ENCODE measurements at places on chromosomes 1 and 21. TPM values are rescaled to one million over a fixed set of nuclear protein-coding genes. Genes with fewer than 3 reads are reported as not detected.

DNA sequence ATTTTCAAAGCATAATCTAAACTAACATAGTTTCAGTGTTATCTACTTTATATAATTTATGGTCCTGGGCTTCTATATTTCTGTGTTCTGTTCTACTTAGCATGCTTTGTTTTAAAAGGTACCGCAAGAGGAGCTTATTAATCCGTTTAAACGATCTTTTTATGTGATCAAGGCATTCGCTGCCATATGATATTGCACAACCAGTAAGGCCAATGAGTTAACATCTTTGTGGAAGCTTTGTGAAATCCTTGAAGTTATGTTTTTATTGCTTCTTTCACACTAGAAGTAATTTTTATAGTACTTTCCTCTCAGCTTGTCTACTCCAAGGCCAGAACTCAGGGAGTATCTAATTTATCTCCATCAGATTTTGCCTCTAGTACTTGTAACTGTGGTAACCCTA lies 8.9 kb downstream of the LRRC8C start:
- H3K4me1 ChIP-seq, result peaks cover 34% of the 10 kb centered on the region
- H3K36me3 ChIP-seq, result no peaks in the 10 kb centered on the region
- H3K27ac ChIP-seq, result no peak overlapping the region
- no peak overlapping the region for H3K4me3 ChIP-seq

The RBM11 gene
- total RNA-seq, result not detected

GRCh38 chr1:230068952-230069684 lies 2.1 kb downstream of the GALNT2 start:
- H3K27ac ChIP-seq, result no peak overlapping the region
- H3K36me3 ChIP-seq, result no peaks in the 10 kb centered on the region
- DNase-seq, result no peak
- no peaks in the 10 kb centered on the region for H3K27me3 ChIP-seq
- peaks cover 11% of the 10 kb centered on the region for H3K4me1 ChIP-seq
- H3K4me3 ChIP-seq, result no peak overlapping the region

The GRHL3 gene
- not detected for total RNA-seq

The TSTD1 gene
- total RNA-seq, result 12.5 TPM

GRCh38 chr21:40200126-40200525 lies 332.9 kb downstream of the PCP4 start:
- H3K4me1 ChIP-seq, result no peaks in the 10 kb centered on the region
- no peaks in the 10 kb centered on the region for H3K36me3 ChIP-seq
- no peak for DNase-seq

DNA sequence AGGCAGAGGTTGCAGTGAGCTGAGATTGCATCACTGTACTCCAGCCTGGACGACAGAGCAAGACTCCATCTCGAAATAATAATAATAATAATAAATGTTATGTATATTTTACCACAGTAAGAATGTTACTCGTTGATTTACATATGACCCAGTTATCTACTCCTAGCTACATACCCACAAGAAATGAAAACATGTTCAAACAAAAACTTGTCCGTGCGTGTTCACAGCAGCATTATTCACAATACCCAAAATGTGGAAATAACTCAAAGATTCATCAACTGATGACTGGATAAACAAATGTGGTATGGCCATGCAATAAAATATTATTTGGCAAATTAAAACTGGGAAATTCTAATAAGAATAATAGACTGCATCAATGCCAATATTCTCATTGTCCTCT lies 31.7 kb upstream of the ENSA start:
- no peak overlapping the region for H3K27ac ChIP-seq
- H3K4me1 ChIP-seq, result no peaks in the 10 kb centered on the region
- no peak for DNase-seq
- H3K27me3 ChIP-seq, result no peaks in the 10 kb centered on the region
- peaks cover 8% of the 10 kb centered on the region for H3K36me3 ChIP-seq
- H3K4me3 ChIP-seq, result no peak overlapping the region

DNA sequence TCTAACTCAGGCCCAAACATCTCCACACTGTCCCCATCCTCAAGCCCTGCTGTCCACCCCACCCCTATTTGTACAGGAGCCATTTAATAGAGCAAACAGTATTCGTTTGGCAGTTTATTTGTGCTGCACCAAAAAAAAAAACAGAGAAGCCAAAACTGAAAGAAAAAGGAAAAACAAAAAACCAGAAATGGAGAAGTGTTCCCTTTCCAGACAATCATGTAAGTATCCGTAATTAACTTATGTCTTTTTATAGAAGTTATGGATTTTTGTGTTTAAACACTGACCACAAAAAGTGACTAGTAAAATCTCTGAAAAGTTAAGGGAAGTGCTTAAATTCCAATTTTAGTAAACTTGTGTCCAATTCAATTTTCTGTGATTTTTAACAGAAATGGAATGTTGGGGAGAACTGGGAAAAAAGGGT lies 40.4 kb upstream of the ZBTB18 start:
- H3K4me3 ChIP-seq, result no peak overlapping the region
- no peak overlapping the region for H3K27ac ChIP-seq
- no peaks in the 10 kb centered on the region for H3K36me3 ChIP-seq
- peaks cover 24% of the 10 kb centered on the region for H3K4me1 ChIP-seq
- no peak for DNase-seq

The DEPDC1 gene
- 30.4 TPM for total RNA-seq

The FABP3 gene
- total RNA-seq, result 0.84 TPM

The B3GALT5 gene
- not detected for total RNA-seq

- no peak overlapping the region for H3K4me3 ChIP-seq
- H3K4me1 ChIP-seq, result peaks cover 3% of the 10 kb centered on the region
- no peaks in the 10 kb centered on the region for H3K27me3 ChIP-seq
- no peaks in the 10 kb centered on the region for H3K36me3 ChIP-seq
These were observed 26.3 kb upstream of the BCAR3 start for GRCh38 chr1:93707956-93708355.

DNA sequence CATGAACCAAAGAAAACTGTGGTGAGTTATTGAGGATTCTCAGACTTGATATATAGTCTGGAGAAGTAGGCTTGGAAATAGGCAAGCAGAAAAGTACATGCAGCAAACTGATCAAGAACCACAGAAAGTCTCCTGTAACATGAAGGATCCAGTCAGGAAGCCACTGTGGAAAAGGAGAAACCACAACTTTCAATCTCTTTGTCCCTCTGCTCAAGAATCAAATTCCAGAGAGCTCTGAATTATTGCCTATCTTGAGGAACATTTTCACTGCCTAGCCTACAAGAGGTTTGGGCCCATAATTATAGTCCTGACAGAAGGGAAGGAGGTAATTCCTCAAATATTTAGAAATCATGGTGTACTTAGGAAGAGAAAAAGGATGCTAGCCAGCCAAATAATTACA lies 43.0 kb upstream of the ADAMTS1 start:
- no peaks in the 10 kb centered on the region for H3K4me1 ChIP-seq
- no peak for DNase-seq
- no peak overlapping the region for H3K4me3 ChIP-seq

DNA sequence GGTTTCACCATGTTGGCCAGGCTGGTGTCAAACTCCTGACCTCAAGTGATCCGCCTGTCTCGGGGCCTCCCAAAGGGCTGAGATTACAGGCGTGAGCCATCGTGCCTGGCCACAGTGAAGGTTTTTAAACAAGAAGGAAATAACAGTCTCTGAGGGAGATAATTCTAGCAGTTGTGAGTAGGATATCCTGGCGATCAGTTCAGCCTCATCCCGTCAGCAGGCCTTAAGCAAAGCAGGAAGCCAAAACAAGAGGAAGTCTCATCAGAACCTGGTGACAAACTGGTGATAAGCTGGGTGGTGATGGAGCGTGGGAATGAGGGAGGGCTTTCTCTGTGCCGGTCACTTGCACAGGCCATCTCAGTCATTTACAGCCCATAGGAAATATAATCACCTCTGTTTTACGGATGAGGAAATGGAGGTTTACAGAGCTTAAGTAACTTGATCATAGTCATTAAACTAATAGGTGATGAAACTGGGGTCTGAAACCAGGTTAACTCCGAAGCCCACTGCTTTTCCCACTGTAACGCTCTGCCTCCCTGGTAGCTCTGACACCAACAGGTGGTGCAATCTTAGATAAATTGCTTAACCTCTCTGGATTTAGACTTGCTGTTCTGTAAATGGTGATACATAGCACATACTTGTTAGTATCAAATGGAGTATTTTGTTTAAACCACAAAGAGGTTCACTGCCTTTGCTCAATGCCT lies 40.8 kb upstream of the A3GALT2 start:
- H3K36me3 ChIP-seq, result no peaks in the 10 kb centered on the region
- no peaks in the 10 kb centered on the region for H3K27me3 ChIP-seq
- H3K4me3 ChIP-seq, result no peak overlapping the region
- no peak overlapping the region for H3K27ac ChIP-seq
- DNase-seq, result peak; percentile 18
- H3K4me1 ChIP-seq, result peaks cover 5% of the 10 kb centered on the region

DNA sequence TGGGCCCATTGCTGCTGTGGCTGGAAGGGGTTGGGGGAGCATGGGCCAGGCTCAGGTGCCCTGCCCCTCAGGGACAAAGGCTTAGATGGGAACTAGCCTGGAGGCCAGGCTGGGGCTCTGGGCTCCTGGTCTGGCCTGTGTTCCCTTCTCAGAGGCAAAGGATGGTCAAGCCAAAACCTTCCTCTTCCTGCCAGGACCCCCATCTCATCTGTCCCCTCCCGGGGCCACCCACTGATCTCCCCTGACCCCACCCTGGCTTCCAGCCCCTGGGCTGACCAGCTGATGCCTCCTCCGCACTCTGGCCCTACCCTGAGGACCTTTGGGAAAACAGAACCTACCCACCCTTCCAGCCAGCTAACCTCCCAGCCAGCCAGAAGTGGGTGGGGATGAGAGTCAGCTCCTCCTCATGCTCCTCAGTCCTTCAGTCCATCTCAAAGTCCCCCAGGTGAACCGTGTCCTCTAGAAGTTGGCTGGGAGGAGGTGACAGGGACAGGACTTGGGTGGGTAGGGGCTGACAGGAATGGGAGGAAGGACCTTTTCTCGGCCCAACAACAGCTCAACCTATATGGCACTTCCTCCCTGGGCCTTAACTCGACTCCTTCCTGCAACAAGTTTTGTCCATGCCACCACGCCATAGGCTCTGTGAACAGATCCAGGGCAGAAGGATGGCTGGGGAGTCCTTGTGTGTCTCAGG lies 7.5 kb downstream of the PEAR1 start:
- H3K36me3 ChIP-seq, result peaks cover 2% of the 10 kb centered on the region
- peak overlapping the region; percentile 95 for H3K27ac ChIP-seq
- H3K4me3 ChIP-seq, result no peak overlapping the region
- H3K4me1 ChIP-seq, result peaks cover 89% of the 10 kb centered on the region

DNA sequence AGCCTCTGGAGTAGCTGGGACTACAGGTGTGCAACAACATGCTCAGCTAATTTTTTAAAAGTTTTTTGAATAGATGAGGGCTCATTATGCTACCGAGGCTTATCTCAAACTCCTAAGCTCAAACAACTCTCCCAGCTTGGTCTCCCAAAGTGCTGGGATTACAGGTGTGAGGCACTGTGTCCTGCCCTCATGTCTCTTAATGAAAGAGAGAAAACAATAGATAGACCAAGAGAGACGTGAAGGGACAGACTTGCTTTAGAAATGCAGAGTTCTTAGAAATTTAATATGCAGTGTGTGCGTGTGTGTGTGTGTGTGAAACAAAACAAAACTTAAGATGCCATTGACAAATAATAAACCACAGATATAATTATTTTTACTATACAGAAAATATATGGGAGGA lies 105.2 kb downstream of the ST3GAL3 start:
- H3K4me1 ChIP-seq, result no peaks in the 10 kb centered on the region
- no peak overlapping the region for H3K4me3 ChIP-seq
- H3K36me3 ChIP-seq, result peaks cover 4% of the 10 kb centered on the region
- DNase-seq, result no peak

DNA sequence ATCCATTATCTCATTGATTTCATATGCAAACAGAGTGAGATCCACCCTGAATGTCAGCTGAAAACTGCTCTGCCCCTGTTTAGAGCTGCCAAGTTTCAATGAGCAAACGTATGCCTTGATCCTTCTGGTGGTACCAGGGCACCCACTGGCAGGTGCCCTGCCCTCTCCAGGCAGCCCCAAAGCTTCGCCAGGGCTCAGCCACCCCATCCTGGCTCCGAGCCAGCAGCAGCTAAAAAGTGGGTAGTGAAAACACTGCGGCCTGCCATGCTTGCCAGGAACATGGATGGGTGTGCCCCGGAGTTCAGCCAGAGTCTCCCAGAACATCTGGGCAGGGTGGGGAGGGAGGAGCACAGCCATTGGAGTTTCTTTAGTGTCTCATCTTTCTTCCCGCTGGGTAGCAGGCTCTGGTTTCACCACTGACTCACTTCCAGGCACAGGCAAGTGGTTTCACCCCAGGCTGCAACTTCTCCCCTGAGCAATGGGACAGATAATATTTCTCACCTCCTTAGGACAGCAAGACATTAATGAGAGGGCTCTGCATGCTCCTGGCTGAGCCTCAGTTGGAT lies 8.1 kb upstream of the LMX1A start:
- DNase-seq, result no peak
- H3K27me3 ChIP-seq, result peaks cover 10% of the 10 kb centered on the region
- H3K4me1 ChIP-seq, result no peaks in the 10 kb centered on the region
- H3K27ac ChIP-seq, result no peak overlapping the region

DNA sequence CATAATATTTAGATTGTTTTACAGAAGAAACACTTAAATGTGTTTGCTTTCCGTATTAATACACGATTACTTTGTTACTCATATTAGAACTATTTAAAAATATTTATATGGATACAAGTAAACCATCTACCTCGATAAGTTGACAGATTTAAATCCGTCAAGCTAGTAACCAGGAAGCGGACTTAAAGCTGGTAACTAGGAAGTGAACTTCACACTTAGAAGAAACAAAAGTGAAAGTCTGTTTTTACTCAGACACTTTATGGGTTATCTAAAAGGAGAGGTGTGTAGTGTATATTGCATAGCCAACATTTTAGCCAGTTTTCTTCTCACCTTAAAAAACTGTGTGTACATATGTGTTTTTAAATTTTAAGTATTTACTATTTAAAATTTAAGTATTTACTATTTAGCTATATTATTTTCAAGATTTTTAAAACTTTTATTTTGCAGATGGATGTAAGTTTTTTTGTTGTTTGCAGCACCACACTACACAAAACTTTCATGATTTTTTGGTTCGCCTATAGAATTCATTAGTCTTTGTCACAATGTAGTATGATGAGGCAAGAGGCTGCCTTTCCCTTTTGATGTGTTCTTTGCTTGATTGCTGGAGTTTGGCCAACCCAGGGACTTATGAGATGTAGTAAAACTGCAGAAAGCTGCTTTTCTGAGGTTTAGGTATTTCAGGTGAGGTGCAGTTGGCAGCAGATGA lies 2.7 kb downstream of the USP25 start:
- H3K4me3 ChIP-seq, result peak overlapping the region; percentile 95
- H3K36me3 ChIP-seq, result no peaks in the 10 kb centered on the region
- peaks cover 38% of the 10 kb centered on the region for H3K4me1 ChIP-seq
- peak overlapping the region; percentile 82 for H3K27ac ChIP-seq

All from endothelial cell of umbilical vein (primary cell).